Activated T-helper 9 cell treated with anti-CD3 and anti-CD28 coated beads, Interleukin-2, amount 50 U/mL, for 16 hours (primary cell): ENCODE measurements at places on chromosomes 3 and 15.

GRCh38 chr3:141401573-141402475 lies 33.5 kb downstream of the ZBTB38 start:
- peak; percentile 34 for DNase-seq

GRCh38 chr3:48555231-48555948 lies 1.2 kb downstream of the PFKFB4 start:
- DNase-seq, result no peak

- no peak for DNase-seq
Measured at GRCh38 chr3:129686941-129687340, 80.5 kb upstream of the PLXND1 start.

DNA sequence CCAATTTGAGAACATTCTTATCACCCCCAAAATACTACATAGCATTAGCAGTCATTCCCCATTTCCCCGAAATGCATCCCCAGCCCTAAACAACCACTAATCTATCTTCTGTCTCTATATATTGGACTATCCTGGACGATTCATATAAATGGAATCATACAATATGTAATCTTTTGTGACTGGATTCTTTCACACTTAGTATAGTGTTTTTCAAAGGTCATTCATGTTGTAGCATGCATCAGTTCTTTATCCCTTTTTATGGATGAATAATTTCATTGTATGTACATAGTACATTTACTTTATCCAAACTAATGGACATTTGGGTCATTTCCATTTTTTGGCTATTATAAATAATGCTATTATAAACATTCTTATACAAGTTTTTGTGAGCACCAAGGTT lies 27.5 kb upstream of the EIF1B start:
- DNase-seq, result no peak

GRCh38 chr3:185308126-185308754 lies 54.4 kb upstream of the EHHADH start:
- no peak for DNase-seq

- DNase-seq, result no peak
Measured at GRCh38 chr3:129161860-129162271, 1.0 kb upstream of the ISY1 start.

- no peak for DNase-seq
Measured at GRCh38 chr3:50236484-50237132, 604 bp downstream of the GNAI2 start.

- no peak for DNase-seq
Measured at GRCh38 chr3:7630351-7630911, 769.5 kb downstream of the GRM7 start.

- DNase-seq, result no peak
Measured at GRCh38 chr3:66592927-66593625, 92.3 kb upstream of the LRIG1 start.

DNA sequence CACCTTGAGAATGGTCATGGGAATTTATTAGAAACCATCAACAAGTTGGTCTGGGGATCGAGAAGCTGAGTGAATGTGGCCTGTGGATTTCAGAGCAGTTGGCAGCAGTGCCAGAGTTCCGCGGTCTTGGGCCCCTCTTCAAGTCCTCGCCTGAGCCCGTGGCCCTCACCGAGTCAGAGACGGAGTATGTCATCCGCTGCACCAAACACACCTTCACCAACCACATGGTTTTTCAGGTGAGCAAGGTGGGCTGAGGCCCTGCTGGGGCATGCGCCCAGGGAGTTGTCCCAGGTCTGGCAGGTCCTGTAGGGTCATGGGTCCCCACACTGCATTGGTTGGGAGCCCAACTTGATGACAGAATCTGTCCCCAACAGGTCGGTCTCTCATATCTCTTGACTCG lies 7.0 kb upstream of the HMCES start:
- no peak for DNase-seq

DNA sequence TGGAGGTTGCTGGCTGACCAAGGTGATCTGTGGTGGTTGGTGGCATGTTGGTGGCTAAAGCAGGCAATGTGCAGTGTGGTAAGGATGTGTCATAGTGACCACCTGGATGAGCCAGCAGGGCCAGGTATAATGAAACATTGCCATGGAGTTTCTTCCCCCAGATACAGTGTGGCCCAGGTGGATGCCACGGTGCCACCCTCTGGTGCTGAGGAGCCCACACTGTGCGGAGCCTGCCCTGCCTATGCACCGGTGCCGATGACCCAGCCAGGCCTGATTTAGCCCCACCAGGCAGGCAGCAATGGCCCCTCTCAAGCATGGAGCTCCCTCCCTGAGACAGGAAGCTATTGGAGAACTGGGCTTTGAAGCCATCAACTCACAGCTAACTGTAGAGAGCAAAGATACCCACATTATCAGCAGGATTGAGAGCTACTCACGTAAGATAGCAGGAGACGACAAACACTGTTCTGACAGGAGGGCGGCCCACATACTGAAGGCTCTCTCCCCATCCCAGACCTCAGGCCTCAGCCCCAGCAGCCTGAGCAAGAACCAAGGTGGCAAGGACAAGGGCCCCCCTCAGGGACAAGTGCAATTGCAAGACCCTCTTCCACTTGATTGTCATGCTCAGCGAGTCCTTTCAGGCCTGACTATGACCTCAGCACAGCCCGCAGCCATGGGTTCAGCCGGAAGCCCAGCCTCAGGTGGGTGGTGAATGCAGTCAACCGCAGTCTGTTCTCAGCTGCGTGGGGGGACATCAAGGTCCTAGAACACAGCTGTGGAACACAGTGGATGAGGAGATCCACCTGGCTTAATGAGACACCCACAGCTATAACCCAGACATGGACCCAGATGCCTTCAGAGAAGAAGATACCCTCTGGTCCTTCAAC lies 82.8 kb upstream of the CDV3 start:
- DNase-seq, result peak; percentile 37

GRCh38 chr3:168425936-168426595 lies 330.3 kb upstream of the GOLIM4 start:
- DNase-seq, result no peak

- no peak for DNase-seq
Measured at GRCh38 chr3:64229903-64230302, 4.6 kb upstream of the PRICKLE2 start.

DNA sequence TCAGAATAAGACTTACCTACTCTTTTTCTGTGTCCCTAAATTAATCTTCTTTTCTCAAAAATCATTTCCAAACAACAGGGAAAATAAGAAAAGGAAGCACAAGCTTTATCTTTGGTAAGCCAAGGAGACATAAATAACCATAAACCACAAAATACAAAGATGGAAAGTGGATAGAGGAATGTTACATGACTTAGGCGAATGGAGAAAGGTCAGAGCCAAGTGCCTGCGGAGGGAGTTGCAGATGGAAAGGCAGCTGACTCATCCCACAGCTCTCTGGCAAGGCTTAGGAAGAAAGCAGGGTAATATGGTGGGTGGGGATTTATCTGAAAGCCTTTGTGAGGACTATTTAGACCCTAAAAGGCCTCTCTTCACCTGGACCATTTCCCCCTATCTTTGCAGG lies 72.8 kb downstream of the GALK2 start:
- no peak for DNase-seq

GRCh38 chr3:31392568-31392967 lies 140.2 kb upstream of the STT3B start:
- DNase-seq, result no peak

DNA sequence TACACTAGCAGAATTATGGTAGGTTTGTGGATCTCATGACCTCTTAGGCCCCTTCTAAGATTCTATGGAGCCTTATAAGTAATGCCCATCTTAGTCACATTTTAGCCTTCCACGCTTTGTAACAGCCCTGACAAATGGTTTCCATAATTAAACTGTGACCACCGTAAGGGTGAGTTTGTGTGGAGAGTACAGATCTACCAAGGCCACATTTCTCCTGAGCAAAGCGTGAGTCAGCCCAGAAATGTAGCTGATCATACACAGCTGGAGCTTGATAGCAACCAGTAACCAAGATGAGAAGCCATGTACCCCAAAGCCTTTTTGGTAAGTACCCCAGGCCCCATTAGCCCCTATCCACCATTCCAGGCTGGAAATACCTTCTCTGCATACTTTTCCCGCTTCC lies 31.7 kb downstream of the CHAC1 start:
- DNase-seq, result no peak

GRCh38 chr3:190172751-190173150 lies 52.1 kb upstream of the P3H2 start:
- no peak for DNase-seq

GRCh38 chr3:8980756-8981257 lies 17.5 kb upstream of the RAD18 start:
- no peak for DNase-seq

GRCh38 chr15:36407647-36408046 lies 171.8 kb upstream of the CDIN1 start:
- DNase-seq, result no peak

DNA sequence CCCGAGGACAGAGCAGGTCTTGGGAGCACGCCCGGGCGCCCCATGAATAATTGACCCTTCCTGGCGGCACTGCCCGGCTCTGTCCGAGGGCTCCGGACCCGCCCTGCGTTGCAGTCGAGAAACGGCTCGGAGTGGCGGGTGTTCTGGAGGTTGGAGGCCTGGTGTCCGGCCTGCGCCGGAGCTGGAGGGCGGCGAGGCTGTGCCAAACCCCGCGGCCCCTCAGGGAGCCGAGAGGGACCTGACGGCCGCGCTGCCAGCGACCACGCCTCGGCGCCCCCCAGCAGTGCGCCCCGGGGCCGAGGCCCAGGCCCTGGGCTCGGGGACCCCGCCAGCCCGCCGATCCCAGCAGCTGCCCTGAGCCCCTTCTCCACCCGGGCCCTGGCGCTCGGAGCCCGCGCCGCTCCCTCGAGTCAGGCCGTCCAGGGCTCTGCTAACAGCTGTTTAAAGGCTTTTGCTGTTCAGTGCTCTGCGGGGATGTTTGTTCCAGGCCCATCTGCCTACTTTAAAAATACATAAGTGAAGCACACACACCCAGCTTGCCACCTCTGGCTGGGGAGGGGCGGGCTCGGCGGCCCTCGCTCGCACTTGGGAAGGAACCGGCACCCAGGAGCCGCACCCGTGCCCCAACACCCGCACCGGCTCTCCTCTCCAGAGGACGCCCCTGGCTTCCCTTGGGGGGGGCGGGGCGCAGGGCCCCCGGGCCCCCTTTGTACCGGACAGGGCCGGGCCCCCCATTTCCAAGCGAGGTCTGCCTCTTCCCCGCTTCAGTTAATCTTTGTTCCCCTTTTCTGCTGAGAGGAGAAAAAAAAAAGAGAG lies 730 bp upstream of the ZNF710 start:
- DNase-seq, result no peak

DNA sequence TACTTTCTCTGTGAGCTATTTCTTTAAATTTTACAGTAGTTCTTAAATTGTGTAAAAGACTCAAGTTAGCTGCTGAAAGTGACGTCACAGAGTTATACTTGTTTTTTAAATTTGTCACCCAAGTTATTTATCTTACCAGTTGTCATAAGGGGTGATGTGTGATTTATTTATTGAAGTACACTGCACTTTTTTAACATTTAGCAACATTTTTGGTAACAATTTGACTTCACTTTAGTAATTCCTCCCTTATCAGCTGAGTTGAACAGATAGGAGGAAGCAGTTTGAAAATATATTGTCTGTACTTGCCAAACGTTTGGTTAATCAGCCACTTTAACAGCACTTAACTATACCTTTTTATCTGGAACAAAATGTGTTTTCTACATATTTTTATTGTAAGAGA lies 3.8 kb downstream of the STT3B start:
- DNase-seq, result no peak

GRCh38 chr3:54331341-54331740 lies 209.0 kb downstream of the CACNA2D3 start:
- DNase-seq, result no peak

DNA sequence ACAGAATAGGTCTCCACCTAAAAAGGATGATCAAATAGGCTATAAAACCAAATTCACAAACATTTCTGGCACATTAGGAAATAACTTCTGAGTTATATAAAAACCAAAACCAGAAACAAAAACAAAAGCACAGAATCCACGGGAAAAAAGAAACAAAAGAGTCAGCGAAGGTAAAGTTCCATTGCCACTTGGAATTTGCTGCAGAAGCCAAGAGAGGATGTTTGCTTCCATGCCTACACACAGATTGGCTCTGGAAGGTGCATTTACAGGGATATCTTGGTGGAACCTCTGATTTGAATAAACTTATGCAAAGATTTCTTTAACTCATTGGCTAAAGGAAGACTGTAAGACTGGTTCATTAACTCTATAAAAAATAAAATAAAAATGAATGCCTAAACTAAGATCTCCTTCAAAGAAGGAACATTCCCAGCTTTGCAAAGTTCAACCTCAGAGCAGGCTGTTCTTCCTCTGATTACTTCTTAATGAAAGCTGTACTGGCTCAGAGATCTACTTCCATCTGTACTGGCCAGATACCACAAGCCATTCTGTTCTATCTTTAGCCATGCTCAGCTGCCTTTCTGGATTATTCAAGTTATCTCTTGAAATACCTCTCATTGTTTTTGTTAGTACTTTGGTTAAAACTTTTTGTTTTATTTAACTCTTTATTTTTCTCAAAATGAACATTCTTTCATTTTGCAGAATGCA lies 537.5 kb upstream of the CCDC54 start:
- no peak for DNase-seq

- DNase-seq, result peak; percentile 86
Measured at GRCh38 chr3:52238761-52239701, at the start of gene TWF2. TSS of gene TWF2 (minus strand) at chr3:52239158. CDS start at chr3:52239016, 142 bp downstream.

DNA sequence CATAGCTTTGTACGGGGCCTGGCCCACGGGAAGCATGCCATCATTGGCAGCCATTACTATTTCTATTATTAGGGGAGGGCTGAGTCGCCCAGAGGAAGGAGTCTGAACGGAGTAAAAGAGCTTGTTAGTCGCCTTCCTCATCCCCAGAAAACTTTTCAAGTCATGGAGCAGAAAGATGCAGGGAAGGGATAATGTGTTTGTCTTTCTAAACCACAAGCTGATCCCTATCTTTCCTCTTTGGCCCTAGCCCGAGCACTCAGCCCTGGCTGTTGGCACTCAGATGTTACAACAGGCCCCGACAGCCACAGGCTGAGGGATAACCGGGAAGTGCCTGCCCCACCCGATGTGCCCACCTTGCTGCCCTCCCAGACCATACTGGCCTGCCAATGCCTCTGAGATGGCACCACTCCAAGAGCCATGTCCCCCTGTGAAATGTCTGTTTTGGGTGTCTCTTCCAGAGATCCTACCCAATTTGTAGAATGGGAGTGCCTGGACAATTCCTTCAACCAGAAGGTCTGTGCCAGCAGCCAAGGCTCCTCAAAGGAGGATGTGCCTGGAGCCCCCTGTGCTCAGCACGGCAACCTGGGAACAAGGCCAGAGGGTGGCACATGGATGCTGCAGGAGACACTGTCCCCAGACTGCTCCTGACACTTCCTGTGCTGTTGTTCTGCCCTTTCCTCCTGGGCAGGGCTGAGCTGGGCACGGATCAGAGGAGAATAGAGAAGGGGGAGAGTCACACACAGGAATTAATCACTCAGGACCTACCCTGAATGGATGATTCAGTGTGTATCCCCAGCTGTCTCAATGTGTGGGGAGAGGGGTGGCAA lies 10.8 kb downstream of the PAK6 start:
- no peak for DNase-seq
